ENCODE measurements at places on chromosomes 6 and 20. TPM values are rescaled to one million over a fixed set of nuclear protein-coding genes. Genes with fewer than 3 reads are reported as not detected.

GRCh38 chr20:50692552-50692933, 1.2 kb upstream of the RIPOR3 start:
- no peaks in the 10 kb centered on the region for H3K4me1 ChIP-seq
- H3K4me3 ChIP-seq = no peak overlapping the region
- no peak for DNase-seq
- no peaks in the 10 kb centered on the region for H3K36me3 ChIP-seq
- no peak overlapping the region for H3K27ac ChIP-seq
- H3K27me3 ChIP-seq = peaks cover 3% of the 10 kb centered on the region

GRCh38 chr20:46324379-46324778, 16.1 kb upstream of the CDH22 start:
- no peaks in the 10 kb centered on the region for H3K4me1 ChIP-seq
- no peak for DNase-seq
- H3K36me3 ChIP-seq = no peaks in the 10 kb centered on the region
- no peak overlapping the region for H3K27ac ChIP-seq

The PDYN gene
- total RNA-seq = not detected

DNA sequence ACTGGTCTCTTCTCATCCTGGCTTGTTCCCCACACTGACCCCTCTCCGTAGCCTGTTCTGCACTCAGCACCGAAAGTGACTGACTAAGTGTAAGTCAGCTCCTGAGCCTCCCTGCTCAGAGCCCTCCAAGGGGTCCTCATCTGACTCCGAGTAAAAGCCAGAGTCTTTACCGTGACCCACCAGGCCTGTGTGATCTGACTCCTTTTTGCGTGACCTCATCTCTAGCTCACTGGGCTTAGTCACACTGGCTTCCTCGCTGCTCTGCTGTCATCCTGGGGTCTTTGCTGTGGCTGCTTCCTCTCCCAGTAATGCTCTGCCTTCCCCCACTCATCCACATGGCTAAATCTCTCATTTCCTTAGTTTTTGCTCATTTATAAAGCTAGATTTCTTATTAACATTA, 116.6 kb downstream of the PLCB4 start:
- no peak overlapping the region for H3K27ac ChIP-seq
- H3K4me3 ChIP-seq = no peak overlapping the region
- no peak for DNase-seq
- H3K36me3 ChIP-seq = no peaks in the 10 kb centered on the region
- no peaks in the 10 kb centered on the region for H3K27me3 ChIP-seq

DNA sequence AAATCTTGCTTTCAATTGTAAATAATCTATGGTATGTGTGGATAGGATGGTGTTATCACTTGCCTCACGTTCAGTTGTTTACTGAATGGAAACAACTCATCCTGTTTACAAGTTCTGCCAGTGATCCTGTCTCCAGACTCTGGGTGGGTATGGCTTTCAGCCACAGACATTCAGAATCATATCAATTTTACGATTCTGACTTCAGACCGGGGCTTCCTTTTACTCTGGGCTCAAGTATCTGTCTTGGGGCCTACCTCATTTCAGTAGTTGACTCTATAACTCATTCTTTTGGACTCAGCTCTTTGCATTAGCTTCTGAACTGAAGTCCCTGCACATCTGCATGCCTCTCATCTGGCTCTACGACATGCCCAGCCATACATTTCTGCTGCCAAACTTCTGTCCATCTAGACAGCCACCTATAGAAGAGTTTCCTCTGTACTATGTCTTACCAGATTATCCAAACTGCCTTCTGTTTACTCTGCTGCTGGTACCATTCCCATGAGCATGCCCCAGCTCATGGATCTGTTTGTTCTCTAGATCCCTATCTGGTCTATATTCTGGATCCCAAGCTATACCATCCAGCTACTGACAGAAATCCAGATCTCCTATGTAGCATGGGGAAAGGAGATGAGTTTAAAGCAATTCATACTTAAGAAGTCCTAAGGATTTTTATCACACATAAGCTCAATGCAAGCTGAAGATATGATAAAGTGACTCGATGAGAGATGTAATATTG, 34.3 kb downstream of the FYN start:
- peak overlapping the region; percentile 79 for H3K27ac ChIP-seq
- H3K4me1 ChIP-seq = peaks cover 69% of the 10 kb centered on the region
- H3K36me3 ChIP-seq = peaks cover 8% of the 10 kb centered on the region
- H3K27me3 ChIP-seq = no peaks in the 10 kb centered on the region
- DNase-seq = no peak

The RFX6 gene
- total RNA-seq = not detected

DNA sequence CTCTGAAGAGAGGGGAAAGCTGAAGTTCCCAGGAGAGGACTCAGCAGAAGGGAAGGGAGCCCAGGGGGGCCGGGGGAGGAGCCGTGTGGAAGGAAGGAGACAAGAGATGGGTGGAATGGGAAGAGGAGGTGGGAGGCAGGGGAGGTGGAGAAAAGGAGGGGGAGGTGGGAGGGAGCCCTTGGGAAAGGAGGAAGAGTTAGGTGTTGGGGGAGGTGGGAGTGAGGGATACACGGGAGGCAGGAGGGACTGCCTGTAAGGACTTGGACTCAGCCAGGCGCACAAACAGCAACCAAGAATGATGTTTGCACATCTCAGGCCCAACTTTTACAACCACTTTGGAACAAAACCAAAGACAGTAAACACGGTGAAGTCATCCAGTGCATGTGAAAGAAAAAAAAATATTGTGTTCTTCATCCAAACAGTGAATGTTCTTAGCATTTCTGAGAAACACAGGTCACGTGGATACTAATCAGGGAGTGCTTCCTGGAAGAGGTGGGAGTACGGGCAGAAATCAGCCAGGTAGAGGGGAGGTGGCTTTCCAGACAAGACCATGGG, 17.4 kb upstream of the LSM14B start:
- no peaks in the 10 kb centered on the region for H3K27me3 ChIP-seq
- no peak overlapping the region for H3K27ac ChIP-seq
- no peaks in the 10 kb centered on the region for H3K36me3 ChIP-seq
- no peak overlapping the region for H3K4me3 ChIP-seq

GRCh38 chr6:14270925-14271788, 153.6 kb downstream of the CD83 start:
- peaks cover 6% of the 10 kb centered on the region for H3K4me1 ChIP-seq
- H3K27ac ChIP-seq = no peak overlapping the region
- no peak overlapping the region for H3K4me3 ChIP-seq
- H3K27me3 ChIP-seq = no peaks in the 10 kb centered on the region
- no peak for DNase-seq

The EYS gene
- not detected for total RNA-seq

The GLP1R gene
- total RNA-seq = 0.05 TPM

DNA sequence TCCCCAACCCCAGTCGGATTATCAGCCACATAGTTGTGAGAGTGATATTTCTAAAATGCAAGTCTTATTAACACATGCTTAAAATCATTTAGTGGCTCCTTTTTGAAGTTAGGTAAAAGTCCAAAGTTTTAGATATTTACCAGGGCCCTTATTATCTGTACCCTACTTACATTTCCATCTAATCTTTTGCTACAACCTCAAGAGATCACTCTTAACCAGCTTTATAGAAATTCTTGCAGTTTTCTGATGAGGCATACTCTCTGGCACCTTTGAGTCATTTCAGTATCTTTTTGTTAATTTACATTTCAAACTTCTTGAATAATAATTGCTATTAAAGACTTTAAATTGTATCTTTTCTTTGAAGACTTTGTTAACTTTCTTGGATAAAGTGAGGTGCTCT, 453.3 kb downstream of the RFPL4B start:
- no peaks in the 10 kb centered on the region for H3K27me3 ChIP-seq
- no peaks in the 10 kb centered on the region for H3K4me1 ChIP-seq
- H3K27ac ChIP-seq = no peak overlapping the region
- H3K36me3 ChIP-seq = no peaks in the 10 kb centered on the region

DNA sequence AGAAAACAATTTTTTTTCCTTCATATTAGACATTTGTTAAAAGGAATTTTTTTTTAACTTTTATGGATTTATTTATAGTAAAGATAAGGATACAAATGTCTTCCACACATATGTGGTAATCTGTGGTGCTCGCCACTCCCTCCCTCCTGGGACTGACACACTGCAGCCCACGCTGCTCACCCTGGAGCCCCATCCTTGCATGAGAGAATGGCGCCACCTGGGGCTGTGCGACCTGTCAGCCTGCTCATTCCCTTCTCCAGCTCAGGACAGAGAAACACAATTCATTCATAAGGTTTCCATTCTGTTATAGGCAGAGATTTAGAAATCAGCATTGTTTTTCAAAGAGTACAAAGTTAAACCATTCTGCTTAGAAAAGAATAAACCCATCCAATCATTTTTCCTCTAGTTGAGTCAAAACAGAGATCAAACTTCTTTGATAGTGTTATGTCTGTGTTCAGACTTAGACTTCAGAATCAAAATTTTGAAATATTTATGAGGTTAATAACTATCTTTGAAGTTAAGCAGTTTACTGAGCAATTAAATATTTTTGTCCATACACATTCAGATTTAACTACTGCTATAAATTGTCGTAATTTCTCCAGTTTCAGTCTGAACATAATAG, 42.8 kb upstream of the DYNLRB1 start:
- peaks cover 1% of the 10 kb centered on the region for H3K36me3 ChIP-seq
- no peak for DNase-seq
- no peak overlapping the region for H3K4me3 ChIP-seq
- H3K27ac ChIP-seq = no peak overlapping the region
- peaks cover 8% of the 10 kb centered on the region for H3K4me1 ChIP-seq

Measured in GM12878 (cell line).